Stimulated activated CD8-positive, alpha-beta memory T cell treated with anti-CD3 and anti-CD28 coated beads, Interleukin-4, amount 100 ng/mL, for 4 hours (primary cell): ENCODE measurements at places on chromosomes 2 and 18.

- DNase-seq: no peak
Measured at GRCh38 chr2:175742367-175742766, 259.7 kb downstream of the LNPK start.

DNA sequence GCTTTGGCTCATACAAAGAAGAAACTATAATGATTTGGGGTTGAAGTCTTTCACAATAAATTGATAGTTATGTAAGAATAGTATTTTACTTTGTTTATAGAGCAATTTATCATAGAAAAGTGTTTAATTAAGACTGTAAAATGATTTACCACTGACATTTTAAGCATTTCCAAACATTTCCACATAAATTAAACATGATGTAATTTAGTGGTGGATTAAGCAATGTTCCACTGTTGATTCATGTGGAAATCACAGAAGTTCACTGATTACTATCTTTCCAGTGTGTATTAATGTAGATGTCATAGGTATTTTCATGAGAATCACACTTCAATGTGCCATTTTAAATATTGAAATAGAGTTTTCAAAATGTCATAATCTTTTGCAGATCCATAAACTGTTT lies 40.1 kb upstream of the GRB14 start:
- DNase-seq: no peak

GRCh38 chr2:136441979-136442714 lies 323.2 kb upstream of the THSD7B start:
- DNase-seq: no peak

- no peak for DNase-seq
Measured at GRCh38 chr18:46302528-46303485, 198.6 kb downstream of the HAUS1 start.

DNA sequence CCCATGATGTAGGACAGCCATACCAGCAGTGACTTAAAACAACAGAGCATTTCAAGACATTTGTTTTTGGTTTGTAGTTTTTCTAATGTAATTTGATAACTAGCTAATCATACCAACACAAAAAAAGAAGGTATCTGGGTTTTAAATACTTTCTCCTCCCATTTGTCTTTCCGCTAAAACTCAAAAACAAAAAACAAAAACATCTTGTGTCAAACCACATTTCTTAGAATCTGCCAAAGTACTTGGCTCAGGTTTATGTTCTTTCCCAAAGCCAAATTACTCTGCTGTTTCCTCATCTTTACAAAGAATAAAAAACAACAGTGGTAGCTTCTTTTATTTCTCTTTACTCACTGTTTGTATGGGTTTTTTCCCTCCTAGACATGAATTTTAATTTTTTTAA lies 71.5 kb downstream of the GREB1L start:
- no peak for DNase-seq

GRCh38 chr2:50674876-50675275 lies 357.1 kb downstream of the NRXN1 start:
- no peak for DNase-seq

DNA sequence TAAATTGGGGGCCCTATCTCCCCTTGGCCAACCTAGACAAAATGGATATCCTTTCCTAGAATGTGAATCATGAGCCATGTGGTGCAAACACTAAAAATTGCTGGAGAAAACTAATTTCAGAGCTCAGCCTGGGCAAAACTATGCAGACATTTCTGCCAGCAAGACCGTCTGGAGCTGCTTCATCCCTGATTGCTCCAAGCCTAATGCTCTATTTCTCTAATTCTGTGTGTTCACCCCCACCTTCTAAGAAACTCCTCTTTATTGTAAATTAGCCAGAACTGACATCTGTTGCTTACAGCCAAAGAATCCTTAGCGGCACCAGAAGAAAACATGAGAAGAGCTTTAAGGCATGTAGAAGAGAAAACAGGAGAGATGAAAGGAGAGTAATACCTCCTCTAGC lies 337.7 kb upstream of the CHAC2 start:
- DNase-seq: no peak

- DNase-seq: no peak
Measured at GRCh38 chr2:110807522-110807921, 75.1 kb downstream of the ACOXL start.

DNA sequence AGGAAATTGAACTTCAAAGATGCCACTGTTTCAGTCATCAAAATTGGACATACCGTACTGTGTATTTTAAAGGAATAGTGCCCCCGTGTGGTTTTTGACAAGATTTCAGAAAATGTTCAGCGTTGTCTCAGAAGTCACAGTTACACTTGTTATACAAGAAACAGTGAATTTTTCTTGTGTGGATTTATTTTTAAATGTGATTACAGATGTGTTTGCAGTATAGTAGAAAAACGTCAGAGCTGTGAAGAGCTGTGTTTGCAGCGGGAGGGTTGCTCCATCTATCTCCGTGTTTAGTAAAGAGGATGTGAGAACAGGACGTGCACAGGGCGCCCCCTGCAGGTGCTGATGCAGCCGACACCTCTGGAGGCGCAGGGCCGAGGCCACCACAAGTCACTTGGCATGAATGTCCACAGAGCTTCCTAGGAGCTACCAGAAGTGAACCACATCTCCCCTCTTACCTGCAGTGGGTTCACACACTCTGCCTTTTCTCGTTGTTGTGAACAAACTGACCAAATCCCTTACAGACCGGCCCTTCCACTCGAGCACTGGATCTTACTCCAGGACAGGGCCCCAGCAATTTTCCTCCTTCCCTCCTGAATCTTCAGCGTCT lies 73.1 kb downstream of the CACNB4 start:
- peak; percentile 41 for DNase-seq

DNA sequence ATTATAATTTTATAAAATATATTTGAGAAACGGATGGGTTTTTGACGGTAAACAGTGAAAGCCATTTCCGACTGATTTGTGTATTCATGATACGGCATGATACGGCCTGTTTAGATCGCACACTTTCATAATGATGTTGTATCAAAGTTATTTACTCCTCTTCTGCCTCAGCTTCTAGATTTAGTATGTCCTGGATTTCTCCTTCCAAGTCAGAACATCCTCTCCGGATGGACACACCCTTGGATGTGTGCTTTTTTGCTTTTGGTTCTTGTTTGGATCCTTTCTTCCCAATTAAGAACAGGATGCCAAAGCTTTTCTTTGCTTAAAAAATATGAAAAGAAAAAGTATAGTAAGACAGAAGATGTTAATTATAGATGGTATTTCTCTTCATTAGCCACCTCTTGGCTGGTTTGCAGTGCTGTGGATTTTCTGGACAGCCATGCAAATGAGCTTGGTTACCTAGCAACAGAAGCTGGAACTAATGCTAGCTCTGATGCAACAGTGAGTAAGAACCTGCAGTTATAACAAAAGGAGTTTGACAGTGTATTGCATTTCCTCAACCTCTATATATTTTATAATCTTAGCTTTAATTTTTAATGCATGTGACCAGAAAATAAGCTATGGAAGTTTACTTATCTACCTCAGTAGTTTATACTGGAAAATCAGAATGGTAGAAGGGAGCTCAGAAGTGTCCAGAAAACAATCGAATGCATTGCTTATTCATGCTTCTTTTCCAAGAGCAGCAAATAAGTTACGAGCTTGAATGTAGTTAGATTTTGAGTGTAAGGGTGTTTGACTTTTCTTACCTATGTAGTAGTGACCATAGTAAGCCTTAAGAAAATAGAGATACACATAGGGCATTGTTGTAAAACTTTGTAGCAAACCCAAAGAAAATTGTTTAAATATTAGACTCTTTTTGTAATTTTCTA lies 27.9 kb downstream of the RMND5A start:
- no peak for DNase-seq

DNA sequence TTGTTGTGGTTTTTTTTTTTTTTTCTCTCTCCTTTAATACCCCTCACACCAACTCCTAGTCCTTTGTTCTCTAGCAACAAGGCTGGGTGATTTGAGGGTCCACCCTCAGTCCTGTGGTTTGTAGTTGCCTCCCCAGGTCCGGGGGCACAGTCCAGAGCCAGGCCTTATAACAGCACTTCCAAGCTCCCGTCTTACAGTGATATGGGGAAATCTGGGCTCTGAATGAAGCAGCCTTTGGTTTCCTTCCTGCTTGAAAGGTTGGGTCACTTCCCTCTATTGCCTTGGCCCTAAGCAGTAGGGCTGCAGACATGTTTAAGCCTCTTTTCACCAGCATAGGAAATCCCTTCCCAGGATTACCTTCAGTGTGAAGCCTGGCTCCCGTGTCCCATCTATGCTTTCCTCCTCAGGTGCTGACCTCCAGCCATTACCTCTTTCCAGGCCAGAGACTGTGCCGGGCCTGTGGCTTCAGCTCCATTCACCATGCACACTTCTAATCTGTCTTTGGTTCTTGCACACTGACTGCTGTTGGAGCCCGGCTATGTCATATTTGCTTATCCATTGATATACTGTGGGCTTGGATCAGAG lies 21.2 kb upstream of the NTSR2 start:
- no peak for DNase-seq

GRCh38 chr2:112754564-112754963 lies 9.8 kb downstream of the CKAP2L start:
- no peak for DNase-seq

DNA sequence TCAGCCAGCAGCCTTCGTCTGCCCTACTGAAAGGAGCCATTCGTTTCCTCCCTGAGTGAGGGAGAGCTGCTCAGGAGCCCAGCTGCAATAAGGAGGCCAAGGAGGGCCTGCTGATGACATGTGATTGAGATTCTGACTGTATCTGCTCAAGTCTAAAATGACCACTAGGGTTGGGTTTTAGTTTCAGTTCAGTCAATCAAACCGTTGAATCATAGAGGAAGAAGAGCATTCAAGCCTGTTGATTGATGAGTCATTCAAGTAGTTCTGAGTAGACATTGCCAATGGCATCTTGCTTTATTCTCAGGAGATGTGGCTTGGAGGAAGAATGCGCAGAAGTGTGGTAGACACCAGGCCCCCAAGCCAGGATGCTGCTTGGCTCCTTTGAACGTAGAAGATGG lies 19.9 kb upstream of the BCL2L11 start:
- DNase-seq: no peak

- DNase-seq: no peak
Measured at GRCh38 chr18:3321133-3321812, 59.3 kb downstream of the MYL12B start.

GRCh38 chr2:120703330-120703994 lies 32.2 kb upstream of the GLI2 start:
- no peak for DNase-seq

- DNase-seq: no peak
Measured at GRCh38 chr2:27754831-27755230, 16.7 kb upstream of the MRPL33 start.

DNA sequence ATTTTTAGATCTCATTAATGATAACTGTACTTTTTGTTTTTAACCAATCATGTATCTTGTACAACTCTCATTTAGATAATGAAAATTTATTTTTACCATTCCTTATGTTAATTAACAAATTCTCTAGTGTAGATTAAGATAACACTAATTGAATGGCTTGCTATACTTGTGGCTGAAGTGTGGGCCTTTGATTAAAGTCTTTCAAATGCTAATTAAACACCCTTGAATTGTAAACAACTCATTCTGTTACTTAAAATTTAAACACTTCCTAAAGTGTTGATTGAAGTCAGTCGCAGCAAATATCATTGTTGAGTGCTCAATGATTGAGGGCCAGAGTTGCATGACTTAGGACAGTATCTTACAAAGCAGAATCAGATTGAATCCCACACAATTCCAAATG lies 109.8 kb upstream of the GULP1 start:
- DNase-seq: no peak

GRCh38 chr2:222912776-222913175 lies 51.9 kb downstream of the ACSL3 start:
- DNase-seq: no peak

GRCh38 chr2:190123956-190124355 lies 61.4 kb upstream of the MSTN start:
- no peak for DNase-seq

GRCh38 chr18:23207191-23207955 lies 72.1 kb downstream of the CABLES1 start:
- no peak for DNase-seq

DNA sequence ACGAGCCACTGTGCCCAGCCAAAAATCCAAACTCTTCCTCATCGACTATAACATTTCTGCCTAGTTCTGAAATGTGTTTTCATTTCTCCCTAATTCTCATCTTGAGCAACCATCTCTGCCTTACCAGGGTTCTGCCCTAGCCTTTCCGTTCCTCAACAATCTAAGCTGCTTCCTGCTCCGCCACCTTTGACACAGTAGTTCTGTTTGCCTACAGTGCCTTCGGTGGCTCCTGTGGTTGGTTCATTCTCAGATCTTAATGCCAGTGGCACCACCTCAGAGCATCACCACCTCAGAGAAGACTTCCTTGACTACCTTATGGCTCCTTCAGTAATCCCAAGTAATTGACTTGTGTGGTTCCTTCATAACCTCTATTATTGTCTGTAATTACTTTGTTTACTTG lies 3.8 kb downstream of the SOCS6 start:
- DNase-seq: no peak

GRCh38 chr2:71595569-71595968 lies 142.2 kb downstream of the DYSF start:
- DNase-seq: no peak

- DNase-seq: no peak
Measured at GRCh38 chr2:38194751-38195150, 118.8 kb upstream of the CYP1B1 start.

GRCh38 chr2:240252872-240253511 lies 112.5 kb upstream of the OTOS start:
- no peak for DNase-seq

DNA sequence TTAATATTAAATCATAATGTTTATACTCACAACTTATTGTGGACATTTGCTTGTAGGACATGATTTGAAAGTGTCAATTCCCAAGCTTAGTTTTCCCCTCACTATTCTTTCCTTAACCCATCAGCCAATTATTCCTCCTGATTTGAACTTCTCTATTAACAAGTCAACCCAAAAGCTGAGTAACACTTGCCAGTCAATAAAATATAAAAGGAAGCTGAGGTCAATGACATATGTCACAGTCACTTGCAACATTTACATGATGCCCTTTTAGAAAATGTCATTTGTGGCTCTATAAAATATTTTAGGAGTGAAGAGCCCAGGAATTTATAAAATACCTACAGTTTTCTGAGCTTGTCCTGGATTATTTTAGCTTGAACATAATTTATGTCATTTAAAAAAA lies 7.2 kb downstream of the CCDC68 start:
- no peak for DNase-seq

DNA sequence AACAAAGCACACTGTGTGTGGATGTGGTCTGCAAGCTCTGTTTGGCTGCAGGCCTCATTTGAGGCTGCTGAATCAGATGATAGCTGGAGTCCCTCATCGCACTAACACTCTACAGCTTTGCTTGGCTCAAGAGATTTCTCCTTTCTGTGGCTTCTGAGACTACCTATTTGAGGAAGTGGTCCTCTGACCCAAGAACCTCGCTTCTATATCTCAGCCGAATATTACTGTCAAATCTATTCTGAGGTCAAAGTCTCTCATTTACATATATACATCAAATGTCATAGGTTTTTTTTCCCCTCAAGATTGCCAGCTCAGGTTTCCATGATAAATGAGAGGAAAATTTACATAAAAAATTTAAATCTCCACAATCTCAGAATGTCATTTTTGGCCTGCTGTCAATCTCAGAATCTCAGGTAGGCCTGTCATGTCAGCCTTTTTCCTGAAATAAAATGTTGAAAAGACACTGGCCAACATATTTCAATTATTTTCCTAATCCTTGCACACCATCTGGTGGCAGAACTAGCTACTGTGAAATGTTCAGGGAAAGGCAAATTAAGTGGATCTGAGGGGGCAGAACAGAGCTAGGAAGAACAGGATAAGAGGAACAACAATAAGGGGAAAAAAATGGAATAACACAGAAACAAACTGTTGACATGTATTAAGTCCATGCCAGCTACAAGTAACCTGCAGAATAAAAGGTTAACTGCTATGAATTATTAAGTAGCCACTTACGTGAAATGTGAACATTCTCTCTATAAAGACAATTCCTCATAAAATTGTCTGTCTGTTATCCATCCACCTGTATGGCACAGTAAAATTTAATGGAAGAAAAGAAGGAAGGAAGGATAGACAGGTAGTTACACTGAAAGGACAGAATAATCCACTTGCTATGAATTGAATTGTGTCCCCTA lies 39.3 kb downstream of the AP1S3 start:
- DNase-seq: no peak
